ENCODE measurements at places on chromosomes 5 and 9.

DNA sequence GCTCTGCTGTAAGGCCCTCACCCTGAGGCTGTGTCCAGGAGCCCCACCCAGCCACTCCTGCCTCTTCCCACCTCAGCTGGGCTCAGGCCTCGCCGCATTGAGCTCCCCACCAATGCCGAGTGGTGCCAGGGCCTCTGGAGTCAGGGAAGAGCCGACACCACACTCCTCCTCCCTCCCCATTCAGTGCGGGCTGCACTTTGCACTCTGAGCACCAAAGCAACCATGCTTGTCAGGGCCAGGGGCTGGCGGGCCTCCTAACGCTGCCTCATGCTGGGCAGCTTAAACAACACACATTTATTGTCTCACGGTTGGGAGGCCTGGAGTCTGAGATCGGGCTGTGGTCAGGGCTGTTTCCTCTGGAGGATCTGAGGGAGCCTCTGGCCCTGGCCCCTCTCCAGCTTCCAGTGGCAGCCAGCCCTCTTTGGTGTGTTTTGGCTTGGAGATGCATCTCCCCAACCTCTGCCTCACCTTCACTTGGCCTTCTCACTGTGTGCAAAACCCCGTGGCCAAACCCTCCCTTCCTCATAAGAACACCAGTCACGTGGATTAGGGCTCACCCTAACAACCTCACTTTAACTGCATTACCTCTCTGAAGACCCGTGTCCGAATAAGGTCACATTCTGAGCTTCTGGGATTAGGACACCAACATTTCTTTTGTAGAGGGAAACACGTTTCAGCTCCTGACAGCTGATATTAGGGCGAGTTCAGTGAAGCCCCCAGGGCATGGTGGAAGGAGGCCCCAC lies 157.8 kb downstream of the MED10 start:
- DNase-seq = peak; percentile 39

DNA sequence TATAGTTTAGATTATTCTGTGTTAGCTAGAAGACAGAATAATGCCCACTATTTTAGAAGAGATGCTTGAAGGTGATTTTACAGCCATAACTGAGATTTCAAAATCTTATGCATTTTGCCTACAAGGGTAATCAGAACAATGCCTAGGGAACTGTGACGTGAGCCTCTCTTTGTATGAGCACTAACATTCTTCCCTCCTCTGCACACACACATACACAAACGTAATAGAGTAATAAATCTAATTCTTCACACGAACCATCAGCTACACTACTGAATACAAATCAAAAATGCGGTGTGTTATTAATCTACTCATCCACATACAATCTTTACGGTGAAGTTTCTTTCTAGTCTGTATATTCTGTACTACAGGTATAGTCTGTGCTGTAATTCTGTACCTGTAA lies 227.8 kb downstream of the PLK2 start:
- DNase-seq = no peak

DNA sequence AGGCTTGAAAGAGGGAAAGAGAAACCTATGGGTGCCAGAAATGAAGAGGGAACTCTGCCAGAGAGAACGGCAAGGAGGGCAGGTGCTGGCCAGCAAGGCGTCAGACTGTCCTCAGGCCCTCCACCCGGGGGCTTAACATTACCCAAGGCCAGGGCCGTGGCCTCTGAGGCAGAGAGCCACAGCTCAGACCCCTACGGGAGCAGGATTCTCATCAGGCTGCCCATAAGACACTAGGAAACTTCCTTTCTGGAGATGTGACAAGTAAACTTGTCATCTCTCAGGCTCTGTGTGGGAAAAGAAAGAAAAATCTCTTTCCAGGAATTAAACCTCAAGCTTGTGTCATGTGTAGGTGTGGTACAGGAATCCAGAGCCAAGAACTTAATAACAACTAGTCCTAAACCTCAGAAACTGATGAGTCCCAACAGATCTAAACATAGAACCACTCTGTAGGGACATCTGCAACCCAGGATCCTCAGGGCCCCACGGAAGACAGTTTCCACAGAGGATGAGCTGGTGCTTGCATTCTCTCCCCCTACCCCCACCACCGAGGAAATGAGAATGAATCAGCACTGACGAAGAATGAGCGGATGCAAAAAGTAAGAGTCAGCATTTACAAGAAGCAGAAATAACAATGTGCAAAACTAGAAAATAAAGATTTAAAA lies 74.3 kb downstream of the DCP2 start:
- DNase-seq = no peak

DNA sequence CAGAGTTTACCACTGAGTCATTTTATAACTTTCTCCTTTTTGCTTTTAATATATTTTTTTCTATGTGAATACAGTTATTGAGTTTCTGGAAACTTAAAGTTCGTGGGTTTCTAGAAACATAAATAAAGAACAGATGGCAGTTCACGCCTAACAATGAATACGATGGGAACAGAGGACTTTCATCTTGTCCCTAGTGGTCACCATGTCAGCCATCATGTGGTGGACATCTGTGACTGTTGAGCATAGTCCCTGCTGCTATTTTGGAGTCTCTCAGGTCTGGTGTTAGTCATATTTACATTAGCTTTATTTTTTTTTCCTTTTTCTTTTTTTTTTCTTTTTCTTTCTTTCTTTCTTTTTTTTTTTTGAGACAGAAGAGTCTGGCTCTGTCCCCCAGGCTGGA lies 85.3 kb downstream of the XRCC4 start:
- no peak for DNase-seq

DNA sequence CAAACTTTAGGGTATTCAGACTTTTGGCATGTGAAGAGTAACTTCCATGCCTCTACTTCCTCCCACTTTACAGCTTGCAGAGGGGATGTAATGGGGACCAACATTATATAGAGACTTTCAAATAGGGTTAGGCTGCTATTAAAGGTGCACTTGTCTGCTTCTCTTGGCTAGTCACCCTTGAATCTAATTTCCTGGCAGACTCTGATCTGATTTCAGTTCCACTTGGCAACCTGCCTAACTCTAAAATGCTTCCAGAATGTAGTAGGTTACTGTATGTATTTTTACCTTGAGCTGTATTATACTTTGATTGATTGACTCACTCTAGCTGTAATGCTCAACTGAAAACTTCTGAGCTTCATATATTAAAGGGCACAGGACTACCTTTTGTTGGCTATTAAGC lies 693.4 kb downstream of the KCTD16 start:
- no peak for DNase-seq

- DNase-seq = no peak
Observed at GRCh38 chr9:132481053-132481849, 71.2 kb downstream of the CFAP77 start.

- DNase-seq = no peak
Observed at GRCh38 chr9:87554171-87554910, 56.7 kb downstream of the DAPK1 start.

- no peak for DNase-seq
Observed at GRCh38 chr5:82519558-82519957, 241.4 kb upstream of the RPS23 start.

DNA sequence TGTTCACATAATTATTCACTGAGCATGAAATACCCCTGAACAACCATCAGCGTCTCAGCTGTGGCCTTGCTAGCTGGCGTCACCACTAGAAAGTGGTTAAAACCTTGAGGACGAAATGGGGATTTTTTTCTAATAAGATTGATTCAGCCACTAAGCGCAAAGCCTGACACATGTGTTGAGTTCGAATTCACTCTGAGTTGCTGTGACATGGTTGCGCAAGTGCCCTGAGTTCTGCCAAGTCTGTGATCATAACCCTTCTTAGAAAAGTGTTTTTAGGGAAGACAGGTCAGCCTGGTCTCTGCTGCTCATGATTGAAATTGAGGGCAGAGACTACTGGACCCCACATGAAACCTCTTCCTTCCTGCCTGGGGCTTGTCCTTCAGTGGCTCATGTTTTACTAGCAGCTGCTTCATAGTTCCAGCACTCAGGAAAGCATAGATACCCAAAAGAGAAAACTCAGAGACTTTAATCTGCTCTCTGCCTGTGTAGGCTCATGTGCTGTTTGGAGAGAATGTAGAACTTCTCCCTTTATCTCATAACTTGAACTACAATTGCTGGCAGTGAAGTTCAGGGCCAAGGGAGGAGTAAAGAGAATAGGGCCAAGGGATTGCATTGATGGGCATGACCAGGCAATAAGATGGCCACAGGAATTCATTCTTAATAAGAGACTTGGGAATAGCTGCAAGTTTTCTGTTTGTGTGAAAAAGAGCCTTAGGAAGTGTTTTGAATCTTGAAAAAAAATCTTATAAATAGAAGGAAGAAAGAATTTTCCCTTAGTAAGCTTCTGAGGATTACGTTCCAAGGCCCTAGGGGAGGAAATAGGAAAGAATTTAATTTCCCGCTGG lies 66.8 kb upstream of the CXCL14 start:
- DNase-seq = no peak

DNA sequence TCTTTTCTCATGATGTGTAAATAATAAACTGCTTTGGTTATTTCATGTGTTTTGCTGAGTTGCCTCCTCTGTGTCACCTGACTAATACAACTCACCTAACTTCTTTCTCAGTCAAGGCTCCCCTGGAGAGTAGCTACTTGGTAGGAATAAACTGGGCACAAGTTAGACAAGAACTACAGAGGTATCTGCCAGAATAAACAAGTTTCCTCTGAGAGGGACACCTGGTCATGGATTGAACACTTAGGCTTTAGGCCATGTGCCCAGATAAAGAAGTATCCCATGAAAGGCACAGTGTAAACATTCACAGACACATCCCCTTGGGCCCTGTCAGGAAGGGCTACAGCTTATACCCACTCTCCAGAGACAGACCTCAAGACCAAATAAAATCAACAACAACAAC lies 532.5 kb downstream of the KIF4B start:
- DNase-seq = no peak

DNA sequence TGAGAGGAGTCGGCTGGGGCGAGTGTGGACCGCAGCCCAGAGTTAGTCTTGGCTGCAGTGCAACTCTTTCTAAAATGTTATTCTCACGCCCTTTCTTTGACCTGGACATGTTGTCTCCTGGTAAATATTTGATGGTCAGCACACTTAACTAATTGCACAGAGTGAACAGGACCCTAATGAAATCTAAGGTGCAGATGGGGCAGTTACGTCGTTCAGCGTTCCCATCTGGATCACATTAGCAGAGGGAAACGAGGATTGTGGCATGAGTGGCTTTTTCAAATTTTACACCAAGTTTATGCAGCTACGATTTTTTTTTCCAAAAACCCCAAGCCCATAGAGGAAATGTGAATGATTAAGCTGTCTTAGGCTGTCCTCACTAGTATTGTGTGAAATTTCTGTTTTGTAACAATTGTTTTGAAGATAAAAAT lies 483 bp downstream of the C9orf85 start:
- DNase-seq = no peak

GRCh38 chr5:33235304-33235703 lies 205.5 kb upstream of the TARS1 start:
- DNase-seq = no peak

DNA sequence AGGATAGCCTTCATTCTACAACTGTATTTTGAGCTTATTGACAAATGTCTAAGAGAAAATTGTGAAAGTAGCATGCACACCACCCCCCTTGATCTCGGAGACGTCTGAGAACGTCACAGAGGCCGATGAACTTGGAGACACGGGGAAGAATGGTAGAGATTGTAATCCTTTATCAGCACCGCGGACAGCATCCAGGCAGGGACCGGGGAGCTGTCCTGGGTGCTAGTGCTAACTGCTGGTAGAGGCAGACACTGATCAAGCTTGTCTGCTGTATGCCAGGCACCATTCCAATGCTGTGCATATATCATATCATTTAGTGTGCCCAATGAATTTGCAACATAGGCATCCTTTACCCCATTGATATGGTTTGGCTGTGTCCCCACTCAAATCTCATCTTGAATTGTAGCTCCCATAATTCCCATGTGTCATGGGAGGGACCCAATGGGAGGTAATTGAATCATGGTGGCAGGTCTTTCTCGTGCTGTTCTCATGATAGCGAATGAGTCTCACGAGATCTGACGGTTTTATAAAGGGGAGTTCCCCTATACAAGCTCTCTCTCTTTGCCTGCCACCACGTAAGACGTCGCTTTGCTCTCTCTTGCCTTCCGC lies 98.8 kb downstream of the LHX2 start:
- no peak for DNase-seq

DNA sequence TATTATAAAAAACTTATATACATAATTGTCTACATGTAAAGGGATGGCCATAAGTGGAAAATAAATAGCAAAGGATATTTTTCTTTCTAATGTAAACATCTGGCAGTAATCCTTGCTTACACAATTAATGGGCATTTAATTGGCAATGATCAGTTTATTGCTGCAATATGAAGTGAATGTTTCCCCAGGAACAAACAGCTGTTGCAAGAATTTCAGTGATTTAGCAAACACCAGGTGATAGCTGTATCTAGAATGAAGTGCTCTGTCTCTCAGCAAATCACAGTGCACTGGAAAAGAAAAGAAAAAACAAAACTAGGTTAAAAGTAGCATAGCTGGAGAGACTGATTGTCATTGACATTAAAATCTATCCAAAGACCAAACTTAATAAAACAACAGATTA lies 594.5 kb upstream of the ARRDC3 start:
- DNase-seq = no peak

GRCh38 chr5:159864885-159865691 lies 51.2 kb upstream of the ADRA1B start:
- no peak for DNase-seq

GRCh38 chr9:36547598-36547997 lies 25.1 kb upstream of the MELK start:
- DNase-seq = no peak

- DNase-seq = no peak
Observed at GRCh38 chr9:79929285-79929684, 357.5 kb downstream of the TLE4 start.

- no peak for DNase-seq
Observed at GRCh38 chr9:88734527-88734926, 199.5 kb downstream of the NXNL2 start.

DNA sequence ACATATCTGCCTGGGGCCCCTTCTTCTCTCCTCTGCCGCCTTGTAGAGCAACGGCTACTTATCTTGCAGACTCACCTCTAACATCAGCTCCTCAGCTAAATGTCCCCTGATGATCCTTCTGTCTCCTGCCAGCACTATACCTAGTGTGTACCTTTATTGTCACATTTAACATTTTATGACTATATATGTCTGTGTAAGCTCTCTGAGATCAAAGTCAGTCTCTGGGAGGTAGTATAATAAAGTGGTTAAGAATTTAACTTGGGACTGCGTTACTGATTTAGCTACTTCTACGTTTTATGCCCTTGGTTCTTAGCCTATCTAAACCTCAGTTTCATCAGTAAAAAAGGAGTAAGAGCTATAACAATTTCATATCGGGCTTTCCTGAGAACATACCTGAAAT lies 2.2 kb downstream of the TMED7 start:
- DNase-seq = no peak

GRCh38 chr5:150762211-150762610 lies 3.4 kb upstream of the DCTN4 start:
- no peak for DNase-seq

DNA sequence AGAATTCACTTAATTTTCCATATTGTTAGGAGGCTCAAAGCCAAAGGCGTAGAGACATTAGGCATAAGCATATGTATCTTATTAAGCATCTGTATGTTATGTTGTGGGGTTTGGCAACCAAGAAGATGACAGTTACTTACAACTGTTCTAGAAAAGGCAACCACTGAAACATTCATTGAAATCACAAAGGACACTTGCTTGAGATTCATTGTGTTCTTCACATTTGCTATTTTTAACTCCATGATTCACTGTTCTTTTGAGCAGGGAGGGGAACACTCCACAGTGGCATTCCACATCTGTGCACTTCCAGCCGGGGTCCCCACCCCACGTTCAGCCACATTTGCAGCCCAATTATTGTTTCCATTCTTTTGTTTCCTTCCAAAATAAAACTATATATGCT lies 107.1 kb downstream of the PALM2AKAP2 start:
- DNase-seq = no peak

- no peak for DNase-seq
Observed at GRCh38 chr9:131145245-131145644, 19.9 kb downstream of the NUP214 start.
